ENCODE measurements at places on chromosomes 1 and 21.

DNA sequence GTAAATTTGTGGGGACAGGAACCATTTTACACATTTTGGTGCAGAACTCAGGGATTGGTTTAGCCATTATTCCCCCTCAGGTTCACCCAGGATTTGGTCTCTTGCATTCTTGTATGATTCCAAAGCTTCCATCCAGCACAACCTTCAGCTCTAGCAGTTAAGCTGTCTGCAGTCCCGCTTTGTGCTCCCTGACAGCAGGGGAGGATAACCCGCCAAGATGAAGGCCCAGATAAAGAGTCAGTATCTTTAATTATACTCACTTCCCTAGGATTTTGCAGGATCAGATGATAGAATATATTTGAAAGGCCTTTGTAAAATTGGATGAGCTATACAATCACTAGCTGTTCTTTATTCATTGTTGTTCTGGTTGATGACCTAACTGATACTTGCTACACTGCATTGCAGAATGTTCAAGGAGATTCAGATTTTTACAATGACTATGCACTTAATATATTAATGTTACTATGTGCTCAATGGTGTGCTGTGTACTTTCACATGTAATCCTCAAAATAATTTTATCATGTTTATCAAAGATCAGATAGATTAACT, 49.8 kb downstream of the SLC16A1 start:
- DNase-seq = no peak

GRCh38 chr1:18110598-18110939, 3.0 kb downstream of the IGSF21 start:
- no peak for DNase-seq

DNA sequence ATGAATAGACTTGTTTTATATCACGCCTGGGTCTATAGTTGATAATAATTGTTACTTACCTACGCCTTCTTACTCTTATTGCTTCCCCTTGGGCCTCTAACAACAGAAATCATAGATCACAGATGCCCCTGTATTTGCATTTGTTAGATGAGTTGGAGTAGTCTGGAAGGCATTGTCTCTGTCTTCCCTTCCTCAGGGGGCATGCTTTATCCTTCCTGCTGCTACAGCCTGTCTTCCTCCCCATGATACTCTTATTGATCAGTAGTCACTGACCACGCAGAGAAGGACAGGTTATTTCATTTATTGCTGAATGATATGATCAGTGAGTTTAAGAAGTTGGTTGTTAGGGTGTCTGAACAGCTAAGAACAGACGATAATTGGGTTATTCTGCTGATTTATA, 98.4 kb downstream of the DNM3 start:
- no peak for DNase-seq

DNA sequence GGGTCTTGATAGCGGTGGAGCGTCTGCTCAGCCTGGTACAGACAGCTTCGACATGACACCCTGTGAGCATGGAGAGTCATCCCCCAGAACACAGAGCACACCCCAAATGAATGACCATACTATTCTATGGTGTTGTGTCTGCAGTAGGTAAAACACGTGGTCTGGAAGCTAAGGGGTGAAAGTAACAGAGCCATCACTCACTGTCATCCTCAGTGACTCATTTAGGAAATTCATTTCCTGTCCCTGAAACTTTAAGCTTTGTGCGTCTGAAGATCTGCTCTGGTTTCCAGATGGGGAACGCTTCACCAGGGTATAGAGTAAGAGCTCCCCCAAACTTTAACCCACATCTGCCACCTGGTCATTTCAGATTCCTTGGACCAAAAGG, 94.8 kb upstream of the DISP3 start:
- DNase-seq = no peak
